ENCODE measurements at places on chromosomes 3 and 15.

GRCh38 chr15:89646416-89647141 lies 8.7 kb downstream of the KIF7 start:
- no peak for DNase-seq

GRCh38 chr3:153567556-153567955 lies 405.5 kb downstream of the RAP2B start:
- no peak for DNase-seq

DNA sequence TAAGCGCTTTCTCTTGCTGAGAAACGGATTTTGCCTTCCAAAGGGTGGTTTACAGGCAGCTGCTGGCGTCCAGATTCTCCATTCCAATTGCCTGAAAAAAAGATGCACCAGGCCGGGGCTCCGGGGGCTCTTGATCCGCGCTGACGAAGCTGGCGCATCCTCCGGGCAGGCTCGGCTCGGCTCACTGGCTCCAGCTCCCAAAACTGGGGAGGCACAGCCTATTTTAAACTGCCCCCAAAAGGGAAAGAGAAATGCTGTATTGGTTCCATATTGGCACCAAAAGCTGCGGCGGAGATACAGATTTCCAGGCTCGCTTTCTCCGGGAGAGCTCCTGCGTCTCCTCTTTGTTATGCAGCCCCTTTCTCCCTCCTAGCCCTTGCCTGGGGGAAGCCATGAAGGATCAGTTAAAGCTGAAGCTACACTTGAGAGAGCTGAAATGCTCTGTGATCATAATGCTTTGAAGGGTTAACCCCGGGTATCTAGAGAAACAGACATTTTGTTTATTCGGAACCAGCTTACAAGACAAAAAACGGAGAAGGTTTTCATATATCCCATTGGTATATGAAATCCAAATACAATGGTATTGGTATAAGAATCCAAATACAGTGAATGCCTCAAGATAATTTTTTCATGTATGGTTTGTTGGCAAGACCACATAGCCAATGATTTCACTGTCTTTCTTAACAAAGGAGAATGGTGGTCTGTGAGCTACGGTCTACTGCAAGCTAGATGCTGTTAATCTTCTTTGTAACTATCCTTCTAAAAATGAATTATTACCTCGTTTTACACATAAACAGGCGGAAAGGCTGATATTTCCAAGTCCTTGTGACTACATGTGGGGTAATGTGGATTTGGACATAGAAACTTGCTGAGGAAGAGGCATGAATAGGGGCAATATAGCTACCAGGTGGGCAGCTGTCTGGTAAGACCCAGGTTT lies 693 bp downstream of the CD200 start:
- DNase-seq = no peak

- no peak for DNase-seq
These were observed 5.6 kb upstream of the ABTB1 start for GRCh38 chr3:127667119-127667681.

- DNase-seq = no peak
These were observed 21.9 kb downstream of the MEGF11 start for GRCh38 chr15:66231394-66232266.

- no peak for DNase-seq
These were observed 173.0 kb downstream of the STT3B start for GRCh38 chr3:31705736-31706135.
